ENCODE measurements at places on chromosomes 12 and 14.

GRCh38 chr12:57726884-57727757 lies 11.4 kb downstream of the AGAP2 start:
- DNase-seq, result no peak

DNA sequence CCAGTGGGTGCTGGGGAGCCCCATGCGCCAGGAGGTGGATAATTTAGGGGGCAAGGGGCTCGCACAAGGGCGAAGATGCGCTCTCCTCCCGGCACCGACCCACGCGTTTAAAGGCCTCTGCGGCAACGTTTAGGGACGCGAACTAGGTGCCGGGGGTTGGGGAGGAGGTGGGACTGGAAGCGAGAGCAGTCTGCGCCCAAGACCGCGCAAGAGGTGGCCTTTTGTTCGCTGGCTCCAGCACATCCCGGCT lies 1.3 kb downstream of the SLC38A1 start:
- peak; percentile 20 for DNase-seq

DNA sequence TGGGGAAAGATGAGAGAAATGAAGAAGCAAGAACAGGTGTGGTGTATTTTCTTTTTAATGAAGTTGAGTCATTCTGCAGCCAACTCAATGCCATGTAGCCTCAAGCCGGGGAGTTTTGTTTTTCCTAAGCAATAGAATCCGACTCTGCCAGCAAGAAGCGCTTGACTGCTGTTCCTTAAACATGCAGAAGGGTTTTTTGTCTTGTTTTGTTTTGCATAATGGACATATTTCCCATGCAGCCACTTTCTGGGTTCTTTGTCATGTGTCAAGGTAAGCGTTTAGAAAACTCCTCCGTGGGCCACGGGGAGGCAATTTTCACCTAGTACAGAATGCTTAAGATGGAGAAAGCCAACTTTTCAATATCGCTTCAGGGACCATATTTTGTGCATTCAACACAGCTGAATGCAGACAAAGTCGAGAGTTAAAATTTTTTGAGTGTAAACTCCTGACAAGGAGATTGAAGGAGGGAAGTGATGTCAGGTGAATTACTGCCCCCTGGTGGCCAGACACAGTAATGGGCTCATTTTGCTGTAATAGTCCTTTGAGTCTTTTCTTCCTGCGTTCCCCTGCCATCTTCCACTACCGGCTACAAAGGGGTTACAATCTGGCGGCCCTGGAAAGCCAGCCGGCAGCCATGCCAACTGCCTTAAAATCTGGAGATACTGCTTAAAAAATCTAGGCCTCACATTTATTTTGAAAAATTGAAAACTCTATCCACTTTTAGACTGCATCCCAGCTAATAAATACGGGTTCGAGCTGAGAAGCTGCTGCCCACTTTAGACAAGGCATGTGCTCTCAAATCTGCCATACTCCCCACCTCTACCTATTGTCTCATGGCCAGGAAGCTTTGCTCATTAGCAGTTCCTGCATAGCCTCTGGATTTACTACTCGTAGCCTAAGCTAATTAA lies 3.2 kb upstream of the FICD start:
- DNase-seq, result peak; percentile 62

DNA sequence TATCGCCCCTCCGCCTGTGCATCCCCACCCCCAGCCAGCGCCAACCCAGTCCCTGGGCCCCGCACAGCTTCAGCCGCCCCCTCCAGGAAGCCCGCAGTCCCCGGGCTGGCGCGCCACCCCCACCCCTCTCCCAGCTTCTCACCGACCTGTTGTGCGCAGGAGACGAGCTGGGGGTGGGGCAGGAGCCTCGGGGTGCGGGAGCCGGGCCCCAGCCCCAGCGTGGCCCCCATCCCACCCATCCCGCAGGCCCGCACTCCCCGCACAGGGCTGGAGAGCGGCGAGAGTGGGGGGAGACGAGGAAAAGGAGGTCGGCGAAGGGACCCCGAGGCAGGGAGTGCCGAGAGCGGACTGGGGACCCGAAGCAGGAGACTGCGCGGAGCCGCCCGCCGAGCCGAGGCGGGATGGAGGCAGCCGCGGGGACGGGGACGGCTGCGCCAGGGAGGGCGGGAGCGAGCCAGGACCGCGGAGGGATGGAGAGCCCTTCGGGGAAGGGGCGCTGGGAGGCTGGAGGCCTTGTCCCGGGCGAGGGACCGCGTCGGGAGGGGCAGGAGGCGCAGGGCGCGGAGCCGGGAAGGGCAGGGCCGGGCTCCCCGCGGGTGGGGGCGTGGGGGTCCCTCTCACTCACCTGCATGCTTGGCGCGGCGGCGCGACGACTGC lies 498 bp downstream of the PIANP start:
- no peak for DNase-seq

- DNase-seq, result no peak
Measured at GRCh38 chr12:72560003-72560769, 288.0 kb downstream of the TRHDE start.

DNA sequence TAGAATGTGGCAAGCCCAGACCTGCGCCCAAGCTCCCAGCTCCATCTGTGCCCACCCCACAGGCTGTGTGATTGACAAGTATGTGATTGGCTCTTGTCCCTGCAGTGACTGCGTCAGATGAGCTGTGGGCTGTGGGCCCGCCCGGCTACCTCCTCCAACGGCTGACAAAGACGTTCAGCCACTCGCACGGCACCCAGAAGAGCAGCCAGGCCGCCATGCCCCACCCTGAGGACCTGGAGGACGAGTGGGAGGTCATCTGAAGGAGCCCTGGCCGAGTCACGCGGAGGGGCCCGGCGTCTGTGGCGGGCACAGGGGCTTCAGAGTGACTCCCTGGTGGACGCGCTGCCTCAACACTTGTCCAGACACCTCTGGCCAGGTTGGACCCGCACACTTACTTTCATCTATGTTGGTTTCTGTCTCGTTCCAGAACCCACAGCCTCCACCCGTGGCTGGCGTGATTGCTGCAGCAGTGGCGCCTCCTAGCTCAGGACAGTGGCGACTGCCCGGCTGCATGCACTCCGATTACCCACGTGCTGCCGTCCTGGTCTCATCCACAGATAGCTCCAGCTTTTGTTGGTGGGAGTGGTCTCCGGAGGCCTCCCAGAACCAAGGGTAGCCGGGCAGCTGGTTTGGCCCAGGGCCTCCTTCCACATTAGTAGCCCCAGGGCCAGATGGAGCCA lies 11.4 kb downstream of the ANKRD9 start:
- no peak for DNase-seq

- no peak for DNase-seq
Measured at GRCh38 chr12:93759512-93760081, 82.4 kb downstream of the CRADD start.

DNA sequence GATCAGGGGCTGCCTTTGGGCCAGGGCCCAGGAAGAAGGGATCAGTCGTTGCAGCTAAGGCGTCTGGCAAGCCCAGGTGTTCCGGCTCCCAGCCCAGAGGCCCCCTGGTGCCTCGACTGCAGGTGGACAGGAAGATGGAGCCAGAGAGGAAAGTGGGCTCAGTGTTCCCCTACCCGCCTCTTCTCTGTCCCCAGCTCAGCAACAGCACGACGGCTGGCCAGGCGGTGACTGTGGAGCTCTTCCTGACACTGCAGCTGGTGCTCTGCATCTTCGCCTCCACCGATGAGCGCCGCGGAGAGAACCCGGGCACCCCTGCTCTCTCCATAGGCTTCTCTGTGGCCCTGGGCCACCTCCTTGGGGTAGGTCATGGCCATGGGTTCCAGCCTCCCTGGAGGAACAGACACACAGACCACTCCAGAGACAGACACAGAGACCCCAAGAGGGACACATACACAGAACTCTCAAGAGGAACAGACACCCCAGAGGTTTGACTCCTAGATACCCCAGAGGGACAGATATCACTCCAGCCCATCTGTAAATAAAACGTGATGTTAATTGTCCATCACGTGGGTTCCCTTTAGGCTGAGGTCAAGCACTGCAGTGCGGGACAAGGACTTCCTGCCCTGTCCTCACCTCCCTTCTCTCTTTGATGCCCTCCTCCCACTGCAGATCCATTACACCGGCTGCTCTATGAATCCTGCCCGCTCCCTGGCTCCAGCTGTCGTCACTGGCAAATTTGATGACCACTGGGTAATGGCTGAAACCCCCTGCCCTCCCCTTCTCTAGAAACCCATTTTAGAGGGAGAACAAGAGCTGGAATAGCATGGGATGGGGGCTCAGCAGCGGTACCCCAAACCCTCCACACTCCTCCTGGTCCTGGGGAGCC lies 3.7 kb downstream of the AQP2 start:
- no peak for DNase-seq

DNA sequence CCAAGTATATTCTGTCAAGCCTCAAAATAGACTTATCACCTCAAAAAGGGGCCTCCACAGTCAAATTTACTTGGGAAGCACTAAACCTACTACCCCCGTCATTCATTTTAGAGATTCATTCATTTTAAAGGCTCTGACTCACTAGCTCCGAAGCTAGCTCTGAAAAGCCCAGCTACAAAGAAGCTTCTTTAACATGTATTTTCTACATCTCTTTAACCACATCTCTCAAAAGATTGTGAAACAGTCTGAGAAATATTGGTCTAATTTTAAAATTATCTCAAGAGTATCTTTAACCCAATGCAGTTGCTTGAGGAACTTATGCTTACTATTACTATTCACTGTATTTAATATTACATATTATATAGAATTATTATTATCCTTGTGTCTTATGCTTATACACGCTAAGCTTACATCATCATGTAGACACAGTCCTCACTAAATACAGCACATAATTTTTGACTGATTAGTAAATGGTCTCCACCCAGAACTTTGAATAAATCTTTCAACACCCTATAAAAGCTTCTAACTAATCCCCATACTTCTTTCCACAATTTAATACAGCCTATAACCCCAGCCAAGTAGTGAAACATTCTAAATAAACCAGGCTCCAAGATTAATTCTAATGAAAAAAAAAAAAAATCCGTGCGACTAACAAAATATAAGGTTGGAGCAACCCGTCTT lies 7.8 kb downstream of the NT5DC3 start:
- DNase-seq, result no peak

GRCh38 chr14:49497725-49498348 lies 88.3 kb downstream of the RPS29 start:
- no peak for DNase-seq

GRCh38 chr12:66062290-66062625 lies 68.3 kb downstream of the LLPH start:
- no peak for DNase-seq

DNA sequence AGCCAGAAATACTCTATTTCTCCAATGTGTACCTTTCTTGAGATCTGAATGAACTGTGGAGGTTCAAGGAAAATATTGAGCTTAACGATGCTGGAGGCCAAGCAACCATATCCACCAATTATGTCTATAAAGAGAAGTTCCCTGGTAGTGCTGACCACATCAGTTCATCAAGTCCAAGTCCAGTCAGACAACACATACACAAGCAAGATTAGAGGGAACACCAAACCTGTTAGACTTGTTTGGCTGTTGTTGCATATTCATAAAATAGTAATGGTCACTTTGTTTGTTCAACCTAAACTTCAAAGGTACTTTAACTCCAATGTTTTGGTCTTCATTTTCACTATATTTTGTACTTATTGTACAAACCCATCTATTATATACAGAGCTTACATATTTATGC lies 81.6 kb downstream of the LMO3 start:
- no peak for DNase-seq

- no peak for DNase-seq
Measured at GRCh38 chr12:119463211-119463926, 128.8 kb downstream of the CCDC60 start.

- DNase-seq, result no peak
Measured at GRCh38 chr12:67377541-67377940, 108.4 kb downstream of the CAND1 start.

DNA sequence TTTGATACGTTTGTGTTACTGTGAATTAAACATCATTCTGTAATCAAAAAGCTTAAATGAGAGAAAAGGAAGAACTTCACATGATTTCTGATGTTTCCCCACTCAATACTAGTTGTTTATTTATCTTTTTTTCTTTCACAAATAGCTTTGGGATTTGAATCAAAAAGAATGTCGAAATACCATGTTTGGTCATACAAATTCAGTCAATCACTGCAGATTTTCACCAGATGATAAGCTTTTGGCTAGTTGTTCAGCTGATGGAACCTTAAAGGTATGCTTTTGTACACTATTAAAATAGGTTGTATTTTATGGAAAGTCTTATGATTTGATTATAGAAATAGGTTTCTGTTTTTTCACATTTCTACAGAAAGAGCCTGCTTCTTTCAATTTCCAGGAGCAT lies 41.5 kb downstream of the APAF1 start:
- no peak for DNase-seq

DNA sequence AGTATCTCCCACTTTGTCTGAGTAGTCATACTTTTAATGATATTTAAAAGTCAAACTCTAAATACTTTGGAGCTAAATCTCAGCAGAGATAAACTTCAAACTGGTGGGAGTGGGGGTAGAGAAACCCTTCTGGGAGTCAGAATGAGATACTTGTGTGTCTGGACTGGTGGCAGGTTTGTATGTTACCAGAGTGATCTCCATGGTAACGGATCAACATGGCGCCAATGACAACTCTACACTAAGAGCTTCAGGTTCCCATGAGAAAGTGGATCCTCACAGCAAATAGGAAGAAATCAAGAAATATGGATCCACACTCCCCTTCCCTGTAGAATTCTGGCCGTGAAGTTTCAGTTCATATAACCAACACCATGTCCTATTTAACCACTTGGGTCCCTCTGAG lies 121.9 kb downstream of the ETV6 start:
- no peak for DNase-seq

DNA sequence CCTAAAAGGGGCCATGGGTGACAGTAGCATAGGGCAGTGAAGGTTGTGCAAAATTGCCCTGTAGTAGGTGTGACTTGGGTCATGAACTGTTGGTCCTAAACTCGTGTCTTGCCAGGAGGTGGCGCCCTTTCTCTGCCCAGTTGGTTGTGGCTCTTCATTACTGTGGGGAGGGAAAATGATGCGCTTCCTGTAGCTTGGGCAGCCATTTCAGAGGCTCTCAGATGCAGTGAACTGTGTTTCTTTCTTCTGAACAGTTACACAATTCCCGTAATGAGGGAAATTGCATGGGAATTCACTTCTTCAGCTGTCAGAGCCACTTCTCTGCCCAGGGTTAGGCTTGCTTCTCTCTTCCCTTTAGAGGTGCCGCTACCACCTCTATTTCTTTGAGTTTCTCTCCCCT lies 148.1 kb upstream of the NRXN3 start:
- DNase-seq, result no peak

Measured in activated CD4-positive, alpha-beta T cell treated with anti-CD3 and anti-CD28 coated beads for 1 hour (primary cell).